Upper lobe of right lung (tissue), 1 donor: ENCODE measurements at places on chromosomes 12 and 14.
A peak's percentile ranks its signal among the peaks of the same experiment; 100 is the strongest.

DNA sequence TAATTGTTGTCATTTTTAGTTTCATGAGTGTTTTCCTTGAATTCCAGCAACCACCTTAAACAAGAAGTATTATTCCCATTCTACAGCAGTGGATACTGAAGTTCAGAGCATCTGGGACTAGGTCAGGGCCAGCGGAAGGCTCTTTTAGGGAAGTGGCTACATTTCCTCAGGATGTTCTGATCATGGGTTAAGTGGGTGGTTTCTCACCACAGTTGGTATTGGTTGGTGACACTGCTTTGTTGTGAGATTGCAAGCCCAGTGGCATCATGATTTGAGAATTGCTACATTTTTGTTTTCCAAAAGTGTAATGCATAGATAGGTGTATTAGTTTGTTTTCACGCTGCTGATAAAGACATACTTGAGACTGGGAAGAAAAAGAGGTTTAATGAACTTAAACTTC lies 47.1 kb downstream of the SYNE2 start:
- no peak for DNase-seq

GRCh38 chr12:110062241-110062640 lies 13.9 kb upstream of the C12orf76 start:
- no peak for DNase-seq

DNA sequence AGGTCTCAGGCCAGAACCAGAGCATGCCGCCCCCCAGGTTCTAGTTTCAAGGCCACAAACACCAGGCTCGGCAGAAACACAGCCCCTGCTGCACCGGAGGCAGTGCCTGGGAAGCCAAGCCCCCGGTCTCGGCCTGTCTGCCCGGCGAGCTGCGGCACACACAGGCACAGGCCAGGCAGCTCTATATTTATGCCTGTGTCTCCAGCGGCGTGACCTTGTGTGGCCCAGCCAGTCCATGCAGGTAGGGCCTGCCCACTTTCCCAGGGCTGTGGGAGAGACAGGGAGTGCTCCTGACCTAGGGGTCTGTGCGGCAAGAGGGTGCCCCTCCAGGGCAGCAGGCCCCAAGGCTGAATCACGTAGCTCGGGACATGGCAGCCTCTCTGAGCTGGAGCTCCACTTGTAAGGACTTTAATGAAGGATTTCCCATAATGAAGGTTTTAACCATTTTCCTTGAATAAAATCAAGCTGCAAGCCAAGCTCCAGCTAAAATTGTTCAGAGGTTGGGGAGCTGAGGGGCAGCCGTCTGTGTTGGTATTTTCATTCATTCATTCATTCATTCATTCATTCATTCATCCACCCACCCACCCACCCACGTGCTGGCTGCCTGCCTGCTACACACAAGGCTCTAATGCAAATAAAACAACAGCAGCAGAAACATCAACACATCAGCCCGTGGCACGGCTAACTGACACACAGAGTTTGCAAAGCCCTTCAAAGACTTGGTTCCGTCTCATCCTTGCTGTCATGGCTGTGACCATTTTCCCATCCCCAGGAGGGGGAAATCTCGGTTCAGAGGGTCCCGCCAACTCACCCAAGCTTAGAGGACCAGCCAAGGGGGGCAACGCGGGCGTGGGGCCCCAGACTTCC lies 92.0 kb downstream of the RFLNA start:
- DNase-seq, result no peak

DNA sequence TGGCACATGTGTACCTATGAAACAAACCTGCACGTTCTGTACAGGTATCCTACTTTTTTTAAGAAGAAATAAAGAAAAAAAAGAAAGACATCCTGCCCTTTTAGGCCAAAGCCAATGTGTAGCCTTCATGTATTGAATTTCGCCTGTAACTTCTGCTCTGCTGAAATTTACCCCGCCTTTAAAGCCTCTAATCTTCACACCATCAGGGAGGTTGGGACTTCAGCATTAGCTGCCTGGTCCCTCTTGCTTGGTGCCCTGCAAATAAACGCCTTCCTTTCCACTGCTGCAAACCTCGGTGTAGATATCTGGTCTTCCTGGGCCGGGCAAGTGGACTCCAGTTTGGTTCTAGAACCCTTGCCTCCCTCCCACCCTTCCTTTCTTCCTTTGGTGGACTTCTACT lies 2.6 kb upstream of the KRT71 start:
- no peak for DNase-seq

DNA sequence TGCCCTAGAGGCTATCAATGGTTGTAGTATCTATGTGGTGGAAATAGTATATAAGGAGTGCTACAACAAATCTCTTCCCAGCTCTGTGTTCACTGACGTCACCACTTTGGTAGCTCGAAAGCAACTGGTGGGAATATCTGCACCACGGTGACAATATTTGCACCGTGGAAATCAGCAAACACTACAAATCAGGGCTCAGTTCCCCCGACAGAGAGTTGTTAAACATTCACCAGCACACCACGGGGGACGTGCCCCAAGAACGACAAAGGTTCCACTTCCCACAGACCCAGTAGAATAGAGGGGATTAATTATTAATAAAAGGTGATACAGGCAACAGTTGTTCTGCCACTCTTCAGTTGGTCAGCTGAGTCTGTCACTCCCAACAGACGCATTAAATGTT lies 98.4 kb downstream of the CCDC60 start:
- no peak for DNase-seq

- DNase-seq, result peak; percentile 91
Measured at GRCh38 chr12:109428037-109428629, 49.0 kb downstream of the KCTD10 start.

GRCh38 chr12:4643747-4644146 lies 5.1 kb downstream of the AKAP3 start:
- DNase-seq, result no peak

DNA sequence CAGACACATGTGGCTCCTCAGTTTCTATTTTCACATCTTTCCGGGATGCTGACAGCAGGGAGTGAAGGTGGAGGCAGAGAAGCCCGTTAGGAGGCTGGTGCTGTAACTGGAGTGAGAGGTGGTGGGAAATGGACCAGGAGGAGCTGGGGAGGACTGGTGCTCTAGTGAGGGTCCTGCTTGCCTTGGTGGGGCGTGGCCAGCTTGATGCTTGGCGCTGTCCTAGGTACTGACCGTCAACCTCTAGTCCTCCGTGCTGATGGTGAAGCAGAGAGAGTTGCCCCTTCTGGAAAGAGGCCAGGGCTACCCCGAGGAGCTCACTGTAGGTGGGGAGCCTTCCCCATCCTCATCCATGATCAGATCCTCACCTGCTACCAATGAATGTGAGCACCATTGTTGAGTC lies 1.4 kb downstream of the TRMT61A start:
- DNase-seq, result no peak

GRCh38 chr14:61841145-61841544 lies 78.9 kb downstream of the SNAPC1 start:
- no peak for DNase-seq

DNA sequence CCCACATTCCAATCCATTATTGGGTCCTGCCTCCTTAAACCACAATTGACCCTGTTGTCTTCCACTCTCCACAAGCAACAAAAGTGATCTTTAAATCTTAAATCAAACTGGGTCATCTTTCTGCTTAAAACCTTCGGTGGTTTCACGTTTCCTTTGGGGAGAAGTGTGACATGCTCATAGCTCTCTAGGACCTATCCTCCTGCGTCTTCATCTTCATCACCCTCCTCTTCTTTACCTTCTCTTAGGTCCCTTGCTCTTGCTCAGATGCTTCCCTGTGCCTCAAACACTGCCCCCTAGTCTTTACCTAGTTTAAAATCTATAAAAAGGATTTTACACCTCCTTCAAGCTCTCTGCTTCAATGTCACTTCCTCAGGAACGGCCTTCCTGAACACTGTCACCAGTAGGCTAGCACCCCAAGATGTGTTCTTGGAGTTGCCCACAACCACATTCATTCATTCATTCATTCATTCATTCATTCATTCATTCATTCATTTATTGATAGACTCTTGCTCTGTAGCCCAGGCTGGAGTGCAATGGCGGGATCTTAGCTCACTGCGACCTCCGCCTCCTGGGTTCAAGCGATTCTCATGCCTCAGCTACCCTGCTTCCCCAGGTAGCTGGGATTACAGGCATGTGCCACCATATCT lies 46.8 kb downstream of the GALNT4 start:
- no peak for DNase-seq

DNA sequence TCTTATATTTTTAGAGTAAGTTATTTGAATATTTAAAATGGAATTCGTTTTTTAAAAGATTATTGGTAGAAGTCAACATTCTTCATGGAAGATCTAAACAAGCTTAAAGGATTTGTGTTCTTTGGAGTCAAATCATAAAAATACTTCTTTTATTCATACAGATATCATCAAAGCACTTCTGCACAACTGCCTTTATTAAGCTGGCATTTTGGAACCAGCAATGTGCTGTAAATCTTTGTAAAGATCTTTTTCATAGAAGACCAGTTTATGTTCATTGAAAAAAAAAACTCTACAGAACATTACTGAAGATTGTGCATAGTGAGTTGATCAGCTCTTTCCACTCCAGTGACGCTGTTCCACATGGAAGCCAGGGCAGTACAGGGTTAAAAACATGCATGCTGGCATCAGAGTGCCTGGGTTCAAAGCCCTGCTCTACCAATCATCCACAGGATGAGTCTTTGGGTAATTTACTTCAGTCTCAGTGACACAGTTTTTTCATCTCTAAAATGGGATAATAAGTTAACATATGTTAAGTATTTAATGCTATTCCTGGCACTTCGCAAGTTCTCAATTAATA lies 109.6 kb upstream of the SLC38A4 start:
- DNase-seq, result no peak
